ENCODE measurements at places on chromosomes 2 and 18. TPM values are rescaled to one million over a fixed set of nuclear protein-coding genes. Genes with fewer than 3 reads are reported as not detected.
A peak's percentile ranks its signal among the peaks of the same experiment; 100 is the strongest.

APOB gene
- total RNA-seq: not detected

- no peak for DNase-seq
- H3K4me3 ChIP-seq: no peak overlapping the region
- peaks cover 21% of the 10 kb centered on the region for H3K27me3 ChIP-seq
These were observed 238.4 kb downstream of the ACTR3 start for GRCh38 chr2:114128263-114128662.

GRCh38 chr2:162125138-162125537 is 26.9 kb downstream of the GCG start:
- DNase-seq: no peak
- H3K27me3 ChIP-seq: peaks cover 38% of the 10 kb centered on the region
- no peak overlapping the region for H3K4me3 ChIP-seq

IL36B gene
- total RNA-seq: not detected

OXER1 gene
- total RNA-seq: not detected

DNA sequence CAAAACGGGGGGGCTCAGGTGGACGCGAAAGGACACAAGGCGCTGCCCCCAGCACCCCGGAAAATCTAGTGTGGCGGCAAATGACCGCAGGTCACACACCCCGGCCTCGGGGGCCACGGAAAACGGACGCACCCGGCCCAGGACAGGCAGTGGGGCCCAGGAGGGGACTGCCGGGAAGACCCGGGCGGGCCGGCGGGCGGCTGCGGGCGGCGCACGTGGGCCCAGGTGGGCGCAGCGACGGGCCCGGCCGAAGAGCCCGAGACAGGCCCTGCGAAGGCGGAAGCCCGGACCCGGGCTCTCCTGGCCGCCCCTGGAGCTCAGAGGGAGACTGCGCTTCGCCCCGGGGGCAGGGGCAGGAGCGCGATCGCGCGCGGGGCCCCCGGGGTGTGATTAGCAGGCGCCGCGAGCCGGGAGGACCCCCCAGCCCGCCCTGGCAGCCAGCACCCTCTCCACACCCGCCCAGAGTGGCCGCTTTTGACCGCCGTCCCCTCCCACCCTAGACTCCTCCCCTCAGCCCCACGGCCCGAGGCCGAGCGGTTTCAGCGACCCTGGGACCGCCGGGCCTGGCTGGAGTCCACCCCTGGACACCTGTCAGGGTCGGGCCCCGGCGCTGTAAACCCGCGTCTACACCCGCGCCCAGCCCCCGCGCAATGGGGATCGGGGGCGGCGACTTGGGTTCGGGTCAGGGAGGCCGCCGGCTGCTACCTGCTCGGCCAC is 773 bp downstream of the MBP start:
- H3K4me1 ChIP-seq: peaks cover 23% of the 10 kb centered on the region
- peak overlapping the region; percentile 79 for H3K27ac ChIP-seq
- no peaks in the 10 kb centered on the region for H3K36me3 ChIP-seq
- H3K27me3 ChIP-seq: no peaks in the 10 kb centered on the region

- no peak overlapping the region for H3K27ac ChIP-seq
- no peak overlapping the region for H3K4me3 ChIP-seq
- DNase-seq: no peak
- no peaks in the 10 kb centered on the region for H3K27me3 ChIP-seq
These were observed 143.9 kb downstream of the CAPN13 start for GRCh38 chr2:30663321-30663720.

PDE6D gene
- 13.2 TPM for total RNA-seq

HAAO gene
- total RNA-seq: not detected

CELF4 gene
- total RNA-seq: not detected

AGBL5 gene
- total RNA-seq: 18.9 TPM

DNA sequence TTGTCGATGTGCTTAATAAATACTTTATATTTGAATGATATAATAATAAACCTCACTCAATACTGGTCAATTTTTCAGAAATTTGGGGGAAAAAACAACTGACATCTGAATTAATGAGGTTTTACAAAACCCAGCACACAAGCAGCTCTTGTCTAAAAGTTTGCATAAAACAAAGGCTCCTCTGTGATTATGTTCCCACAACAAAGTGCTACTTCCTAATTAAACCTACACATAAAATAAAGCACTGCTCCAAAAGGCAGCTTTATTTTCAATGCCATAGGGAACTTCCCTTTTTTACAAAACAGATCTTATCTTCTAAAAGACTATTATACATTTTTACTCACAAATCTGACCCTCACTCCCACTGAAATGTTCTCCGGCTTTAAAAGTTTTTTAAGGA is 47.1 kb downstream of the LAMA1 start:
- no peaks in the 10 kb centered on the region for H3K4me1 ChIP-seq
- H3K27me3 ChIP-seq: no peaks in the 10 kb centered on the region
- H3K27ac ChIP-seq: no peak overlapping the region
- no peaks in the 10 kb centered on the region for H3K36me3 ChIP-seq
- H3K4me3 ChIP-seq: no peak overlapping the region

DNA sequence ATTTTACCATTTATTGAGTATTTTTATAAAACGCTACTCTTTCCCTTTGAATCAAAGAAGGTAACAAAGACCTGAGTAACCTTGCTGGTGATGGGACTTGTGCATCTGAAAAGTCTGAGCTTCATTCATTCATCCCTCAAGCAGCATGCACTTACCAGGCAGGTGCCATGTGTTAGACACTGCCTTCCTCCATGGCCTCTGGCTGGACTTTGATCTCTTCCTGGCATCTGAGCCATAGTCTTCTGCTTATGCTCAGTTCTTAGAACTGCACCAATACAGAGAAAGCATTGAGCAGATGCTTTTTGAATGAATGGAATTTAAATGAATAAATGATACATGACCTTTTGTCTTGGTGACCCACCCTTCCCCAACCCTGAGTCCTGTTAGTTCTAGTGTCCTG is 251.4 kb upstream of the COPS8 start:
- H3K27ac ChIP-seq: no peak overlapping the region
- H3K36me3 ChIP-seq: peaks cover 4% of the 10 kb centered on the region

- no peaks in the 10 kb centered on the region for H3K36me3 ChIP-seq
- H3K4me1 ChIP-seq: peaks cover 35% of the 10 kb centered on the region
- peak; percentile 48 for DNase-seq
- H3K27me3 ChIP-seq: no peaks in the 10 kb centered on the region
These were observed 75.8 kb downstream of the SDC1 start for GRCh38 chr2:20148923-20149702.

- DNase-seq: no peak
- H3K4me1 ChIP-seq: peaks cover 16% of the 10 kb centered on the region
- H3K27me3 ChIP-seq: no peaks in the 10 kb centered on the region
- no peaks in the 10 kb centered on the region for H3K36me3 ChIP-seq
These were observed 41.6 kb upstream of the PLB1 start for GRCh38 chr2:28454016-28454930.

DNA sequence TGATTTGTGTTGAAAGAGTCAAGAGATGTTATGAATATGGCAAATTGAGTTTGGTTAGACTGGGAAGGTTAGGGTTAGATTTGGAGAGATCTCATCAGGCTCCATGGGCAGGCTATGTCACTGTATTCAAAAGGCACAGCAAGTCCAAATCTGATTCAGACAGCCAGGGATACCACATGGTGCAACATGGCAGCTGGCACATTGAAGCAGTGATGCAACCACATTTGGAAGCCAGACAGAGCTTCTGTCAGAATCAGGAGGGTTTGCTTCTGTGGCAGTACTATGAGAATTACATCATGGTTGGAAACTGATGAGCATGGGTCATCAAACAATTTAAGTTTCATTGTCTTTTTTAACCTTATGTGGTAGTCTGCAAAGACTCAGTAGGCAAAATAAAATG is 772.2 kb downstream of the SUCLG1 start:
- DNase-seq: peak; percentile 77
- no peak overlapping the region for H3K4me3 ChIP-seq
- H3K27me3 ChIP-seq: no peaks in the 10 kb centered on the region
- peak overlapping the region; percentile 32 for H3K27ac ChIP-seq

DNA sequence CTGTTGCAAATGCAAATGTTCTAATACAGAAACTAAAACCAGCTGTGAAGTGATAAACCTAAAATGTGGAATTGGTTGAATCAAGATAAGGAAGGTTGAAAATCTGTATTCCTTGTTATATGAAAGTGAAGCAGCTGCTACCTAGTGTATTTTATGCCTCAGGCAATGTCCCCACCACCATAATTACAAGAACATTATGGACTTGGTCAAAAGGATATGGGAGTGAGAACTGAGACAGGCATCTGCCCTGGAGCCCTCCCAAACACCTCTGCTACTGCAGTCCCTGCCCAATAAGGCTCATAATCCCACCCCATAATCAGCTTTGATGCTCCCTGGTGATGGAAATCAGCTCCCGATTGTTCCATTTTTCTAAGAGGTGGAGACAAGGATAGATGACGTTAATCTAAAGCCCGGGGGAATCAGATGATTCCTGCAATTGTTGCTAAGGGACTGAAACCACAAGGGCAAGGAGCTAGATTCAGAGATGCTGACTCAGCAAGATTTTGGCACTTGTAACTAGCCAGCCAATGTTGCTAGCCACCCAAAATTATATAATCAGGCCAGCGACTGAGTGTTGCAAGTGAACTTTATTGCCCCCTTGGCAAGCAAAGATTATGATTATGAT is 69.5 kb downstream of the EVA1A start:
- H3K27ac ChIP-seq: no peak overlapping the region
- peaks cover 8% of the 10 kb centered on the region for H3K36me3 ChIP-seq
- no peaks in the 10 kb centered on the region for H3K4me1 ChIP-seq
- DNase-seq: no peak
- H3K4me3 ChIP-seq: no peak overlapping the region
- no peaks in the 10 kb centered on the region for H3K27me3 ChIP-seq

DNA sequence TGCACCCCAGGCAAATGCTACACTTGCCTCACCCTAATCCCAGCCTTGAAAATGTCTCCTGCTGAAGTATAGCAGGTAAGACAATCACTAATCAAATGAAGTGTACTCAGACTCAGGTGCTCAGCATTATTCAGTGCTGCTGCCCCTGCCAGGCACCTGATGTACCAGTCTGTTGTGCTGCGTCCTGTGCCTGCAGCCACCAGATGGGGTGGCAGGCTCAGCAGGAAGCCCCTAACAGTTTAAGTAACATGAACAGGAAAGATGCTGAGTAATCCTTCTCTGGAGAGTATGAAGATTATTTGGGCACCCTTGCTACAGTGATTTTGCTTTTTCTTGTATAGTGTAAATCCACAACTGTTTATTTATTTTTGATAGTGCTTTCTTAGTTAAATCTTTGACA is 69.1 kb downstream of the TACR1 start:
- no peak overlapping the region for H3K4me3 ChIP-seq
- H3K27me3 ChIP-seq: no peaks in the 10 kb centered on the region
- peak; percentile 30 for DNase-seq
- no peaks in the 10 kb centered on the region for H3K36me3 ChIP-seq
- no peaks in the 10 kb centered on the region for H3K4me1 ChIP-seq

- H3K4me1 ChIP-seq: no peaks in the 10 kb centered on the region
- H3K36me3 ChIP-seq: no peaks in the 10 kb centered on the region
- no peak for DNase-seq
- H3K27me3 ChIP-seq: no peaks in the 10 kb centered on the region
- H3K27ac ChIP-seq: no peak overlapping the region
- no peak overlapping the region for H3K4me3 ChIP-seq
These were observed 241.2 kb upstream of the SKOR2 start for GRCh38 chr18:47492691-47493090.

AQP4 gene
- not detected for total RNA-seq

SF3B1 gene
- 182 TPM for total RNA-seq

- no peak overlapping the region for H3K4me3 ChIP-seq
- H3K36me3 ChIP-seq: no peaks in the 10 kb centered on the region
- peak overlapping the region; percentile 70 for H3K27ac ChIP-seq
- H3K27me3 ChIP-seq: no peaks in the 10 kb centered on the region
- peaks cover 43% of the 10 kb centered on the region for H3K4me1 ChIP-seq
- peak; percentile 74 for DNase-seq
These were observed 245.0 kb upstream of the FN1 start for GRCh38 chr2:215680605-215681598.

- peak; percentile 34 for DNase-seq
- H3K4me1 ChIP-seq: no peaks in the 10 kb centered on the region
- no peak overlapping the region for H3K27ac ChIP-seq
- no peaks in the 10 kb centered on the region for H3K36me3 ChIP-seq
These were observed 500.1 kb downstream of the ARHGAP15 start for GRCh38 chr2:143629340-143629739.

MROH2A gene
- not detected for total RNA-seq

DNA sequence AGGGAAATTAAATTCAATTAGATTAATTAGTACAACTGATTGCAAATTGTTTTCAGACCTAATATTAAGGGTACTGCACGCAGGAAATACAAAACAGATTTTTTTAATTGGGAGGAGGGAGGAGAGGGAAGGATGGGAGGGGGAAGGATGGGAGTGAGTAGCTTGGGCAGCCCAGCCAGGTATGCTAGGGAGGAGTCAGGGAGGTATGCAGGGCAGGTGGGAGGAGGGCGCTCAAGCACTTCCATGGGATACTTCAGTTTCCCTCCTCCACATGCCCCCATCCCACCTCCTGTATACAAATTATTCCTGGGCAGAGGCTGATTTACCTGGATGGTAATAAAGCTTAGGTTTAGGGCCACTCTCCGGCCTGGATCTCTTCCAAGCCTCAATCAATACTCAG is 76.6 kb upstream of the CAPN13 start:
- H3K36me3 ChIP-seq: no peaks in the 10 kb centered on the region
- H3K4me1 ChIP-seq: no peaks in the 10 kb centered on the region
- H3K27me3 ChIP-seq: no peaks in the 10 kb centered on the region
- no peak for DNase-seq
- H3K27ac ChIP-seq: no peak overlapping the region

GRCh38 chr2:103003750-103004260 is 242.0 kb downstream of the TMEM182 start:
- no peaks in the 10 kb centered on the region for H3K4me1 ChIP-seq
- no peak overlapping the region for H3K27ac ChIP-seq
- no peak for DNase-seq
- no peaks in the 10 kb centered on the region for H3K36me3 ChIP-seq
- H3K27me3 ChIP-seq: peaks cover 13% of the 10 kb centered on the region

- H3K4me1 ChIP-seq: peaks cover 1% of the 10 kb centered on the region
- H3K27me3 ChIP-seq: no peaks in the 10 kb centered on the region
- DNase-seq: peak; percentile 55
- no peak overlapping the region for H3K4me3 ChIP-seq
These were observed 18.7 kb downstream of the ZFP36L2 start for GRCh38 chr2:43207553-43208300.

Measured in MCF 10A (cell line).